ENCODE measurements at places on chromosomes 11 and 22. TPM values are rescaled to one million over a fixed set of nuclear protein-coding genes. Genes with fewer than 3 reads are reported as not detected.
A peak's percentile ranks its signal among the peaks of the same experiment; 100 is the strongest.

- DNase-seq = no peak
Measured at GRCh38 chr22:38735465-38736256, 20.1 kb downstream of the SUN2 start.

DNA sequence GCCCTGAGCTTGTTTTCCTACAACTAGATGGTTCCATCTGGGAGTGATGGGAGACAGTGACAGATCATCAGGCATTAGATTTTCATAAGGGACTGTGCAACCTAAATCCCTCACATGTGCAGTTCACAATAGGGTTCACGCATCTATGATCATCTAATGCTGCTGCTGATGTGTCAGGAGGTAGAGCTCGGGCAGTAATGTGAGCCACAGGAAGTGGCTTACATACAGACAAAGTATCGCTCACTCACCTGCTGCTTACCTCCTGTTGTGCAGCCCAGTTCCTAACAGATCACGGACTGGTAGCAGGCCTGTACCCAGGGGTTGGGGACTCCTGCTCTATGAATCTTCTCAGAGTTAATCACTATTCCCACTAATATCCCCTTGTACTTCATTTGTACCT, 12.4 kb downstream of the AAMDC start:
- no peak for DNase-seq

DNA sequence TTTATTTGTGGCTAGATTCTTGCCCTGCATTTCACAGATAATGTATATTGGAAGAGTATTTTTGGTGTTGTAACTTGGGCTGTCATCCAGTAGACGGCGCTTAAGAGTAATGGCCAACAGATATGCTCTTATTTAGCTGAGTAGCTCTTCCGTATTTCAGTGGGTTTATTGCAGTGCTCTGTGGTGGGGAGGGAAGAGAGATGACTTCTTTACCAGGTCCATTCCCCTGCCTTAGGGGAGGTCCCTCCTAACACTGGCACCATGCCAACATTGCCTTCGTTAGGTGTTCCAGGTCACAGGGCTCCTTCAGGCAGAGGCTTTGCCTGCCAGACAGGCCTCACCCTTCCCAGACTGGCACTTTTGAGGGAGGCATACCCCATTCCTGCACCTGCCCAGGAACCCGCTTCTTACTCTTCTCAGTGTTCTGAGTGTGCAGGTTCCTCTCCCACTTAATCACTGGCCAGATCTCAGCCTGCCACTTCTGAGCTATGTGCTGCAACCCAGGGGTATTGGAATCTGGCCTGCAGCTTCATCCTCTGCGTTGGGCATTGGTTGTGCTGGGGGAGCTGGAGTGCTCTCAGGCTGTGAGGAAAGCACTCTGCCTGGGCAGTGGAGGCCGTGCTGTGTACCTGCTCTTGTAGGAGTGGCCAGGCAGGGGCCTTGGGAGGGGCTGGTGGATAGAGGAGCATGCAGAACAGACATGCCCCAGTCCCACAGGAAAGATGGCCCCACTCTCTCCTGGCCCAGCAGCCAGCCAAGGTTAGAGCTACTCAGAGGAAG, 29.4 kb upstream of the SLN start:
- peak; percentile 13 for DNase-seq

DNA sequence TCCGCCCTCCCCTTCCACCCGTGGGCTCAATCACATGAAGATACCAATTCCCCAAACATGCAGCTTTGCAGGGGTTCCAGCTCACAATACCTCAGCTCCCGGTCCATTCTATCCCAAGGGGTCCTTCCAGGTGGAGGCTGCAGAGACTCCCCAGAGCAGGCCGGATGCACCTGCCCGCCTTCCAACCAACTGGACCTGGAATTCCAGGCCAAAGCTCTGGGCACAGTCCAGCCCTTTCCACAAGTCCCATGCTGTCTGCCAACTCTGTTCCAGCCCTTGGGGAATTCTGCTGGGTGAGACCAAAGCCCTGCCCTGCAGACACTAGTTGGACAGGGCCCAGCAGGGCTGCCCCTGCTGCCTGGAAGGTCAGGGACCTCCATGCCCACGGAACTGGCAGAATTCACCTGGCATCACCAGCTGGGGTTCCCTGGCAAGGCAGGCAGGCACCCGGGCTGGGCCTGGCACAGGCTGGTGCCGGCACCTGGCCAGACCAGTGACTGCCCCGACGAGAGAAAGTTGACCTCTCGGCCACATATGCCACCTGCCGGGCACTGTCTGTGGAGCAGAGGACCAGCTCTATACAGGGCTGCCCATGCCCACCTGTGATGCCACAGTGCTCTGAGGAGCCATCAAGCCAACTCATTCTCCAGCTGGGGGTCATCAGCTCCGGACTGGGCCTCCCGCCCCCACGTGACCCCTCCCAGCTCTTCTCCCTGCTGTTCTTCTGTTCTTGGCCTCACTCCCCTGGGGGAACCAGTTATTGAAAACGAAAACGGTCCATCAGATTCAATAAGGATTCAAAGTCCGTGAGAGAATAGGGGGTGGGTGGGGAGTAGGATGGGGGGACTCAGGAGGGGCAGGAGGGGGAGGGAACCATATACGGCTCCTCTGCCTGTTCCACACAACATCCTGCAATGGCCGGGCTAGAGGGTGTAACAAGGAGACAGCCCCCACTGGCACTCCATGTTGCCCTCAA, 4.7 kb downstream of the SYT7 start:
- DNase-seq = no peak

DNA sequence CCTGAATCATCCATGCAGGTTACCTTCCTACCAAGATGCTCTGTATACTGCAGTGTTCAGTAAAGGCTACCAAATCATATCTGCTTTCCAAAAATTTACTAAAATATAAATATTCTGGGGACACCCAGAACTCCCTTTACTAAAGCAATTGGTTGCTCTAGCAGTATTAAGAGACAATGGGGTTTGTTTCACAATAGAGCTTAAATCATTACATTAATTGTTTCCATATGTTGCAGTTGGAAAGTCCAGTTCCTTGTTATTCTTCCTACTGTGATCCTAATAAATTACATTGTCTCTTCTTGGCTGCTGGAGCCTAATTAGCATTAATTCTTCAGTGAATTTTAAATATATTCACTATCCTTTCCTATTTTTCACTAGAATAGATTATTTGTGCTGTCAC, 316.0 kb upstream of the MTNR1B start:
- no peak for DNase-seq

- no peak for DNase-seq
Measured at GRCh38 chr11:75285776-75286360, 45.3 kb downstream of the TPBGL start.

GRCh38 chr11:79953629-79954028, 512.8 kb upstream of the TENM4 start:
- DNase-seq = no peak

DNA sequence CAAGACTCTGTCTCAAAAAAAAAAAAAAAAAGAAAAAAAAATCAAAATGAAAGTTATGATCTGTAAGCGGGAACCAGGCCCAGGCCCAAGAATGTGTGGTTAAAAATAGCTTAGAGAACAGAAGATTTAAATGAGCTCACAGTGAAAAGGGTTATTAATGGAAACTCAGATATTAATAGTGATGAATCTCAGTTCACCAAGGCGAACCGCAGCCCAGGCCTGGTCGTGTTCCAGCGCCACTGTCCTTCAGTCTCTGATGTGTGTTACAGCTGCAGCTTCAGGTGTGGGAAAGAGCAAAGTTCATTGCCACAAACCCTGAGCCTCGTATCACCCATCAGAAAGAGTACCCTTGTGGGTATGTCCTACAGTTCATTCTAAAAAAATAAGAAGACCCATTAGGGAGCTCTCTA, 107.1 kb downstream of the GAB2 start:
- peak; percentile 64 for DNase-seq

DNA sequence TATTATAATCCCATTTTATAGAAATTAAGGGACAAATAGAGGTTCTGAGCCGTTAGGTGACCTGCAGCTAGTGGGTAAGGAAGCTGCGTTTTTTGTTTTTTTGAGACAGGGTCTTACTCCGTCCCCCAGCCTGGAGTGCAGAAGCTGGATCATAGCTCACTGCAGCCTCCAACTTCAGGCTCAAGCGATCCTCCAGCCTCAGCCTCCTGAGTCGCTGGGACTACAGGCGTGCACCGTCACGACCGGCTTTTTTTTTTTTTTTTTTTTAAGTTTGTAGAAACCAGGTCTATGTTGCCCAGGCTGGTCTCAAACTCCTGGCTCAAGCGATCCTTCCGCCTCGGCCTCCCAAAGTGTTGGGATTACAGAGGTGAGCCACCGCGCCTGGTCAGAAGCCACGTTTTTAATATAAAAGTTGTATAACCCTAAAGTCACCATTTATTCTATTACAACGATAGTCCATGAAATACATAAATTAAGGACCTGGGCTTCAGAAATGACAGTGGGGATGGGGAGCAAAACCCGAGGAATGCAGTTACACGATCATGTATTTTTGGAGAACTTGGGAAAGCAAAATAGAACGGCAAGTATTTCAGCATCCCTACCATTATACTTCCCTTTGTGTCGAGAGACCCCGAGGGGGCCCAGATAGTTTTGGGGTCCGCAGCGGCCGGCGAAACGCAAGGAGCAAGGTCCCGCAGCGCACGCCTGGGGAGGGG, 638 bp downstream of the SAAL1 start:
- DNase-seq = no peak

DNA sequence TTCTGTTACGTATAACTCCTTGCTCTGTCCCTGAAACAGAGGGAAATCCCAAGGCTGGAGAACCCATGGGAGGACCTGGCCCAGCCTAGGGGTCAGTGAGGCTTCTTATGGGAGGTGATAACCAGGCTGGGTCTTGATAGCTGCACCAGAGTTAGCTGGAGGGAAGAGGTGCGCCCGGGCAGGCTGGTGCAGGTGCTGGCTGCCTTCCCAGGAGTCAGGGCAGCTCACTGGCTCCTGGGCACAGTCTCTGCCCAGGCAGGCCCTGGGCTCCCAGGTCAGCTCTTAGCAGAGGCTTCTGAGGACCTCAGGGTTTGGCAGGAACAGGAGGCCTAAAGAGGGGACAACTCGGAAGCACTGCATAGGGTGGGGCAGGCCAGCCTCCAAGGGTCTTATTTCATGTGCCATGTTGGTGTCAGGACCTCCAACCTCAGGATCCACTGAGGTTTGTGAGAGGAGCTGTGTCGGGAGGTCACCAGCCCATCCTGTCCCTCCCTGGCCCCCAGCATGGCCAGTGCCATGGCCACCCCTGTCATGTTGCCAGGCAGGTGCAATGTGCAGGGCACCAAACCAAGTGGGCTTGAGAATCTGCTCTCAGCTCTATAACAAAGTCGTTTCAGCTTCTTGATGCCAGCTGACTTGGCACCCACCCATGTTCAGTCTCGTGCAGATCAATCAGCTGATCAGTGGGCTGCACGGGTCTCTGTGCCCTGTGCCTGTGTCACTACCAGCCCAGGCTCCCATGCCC, 20.5 kb upstream of the CELSR1 start:
- DNase-seq = no peak

GRCh38 chr11:60872124-60872960, 5.0 kb downstream of the ZP1 start:
- peak; percentile 35 for DNase-seq

DNA sequence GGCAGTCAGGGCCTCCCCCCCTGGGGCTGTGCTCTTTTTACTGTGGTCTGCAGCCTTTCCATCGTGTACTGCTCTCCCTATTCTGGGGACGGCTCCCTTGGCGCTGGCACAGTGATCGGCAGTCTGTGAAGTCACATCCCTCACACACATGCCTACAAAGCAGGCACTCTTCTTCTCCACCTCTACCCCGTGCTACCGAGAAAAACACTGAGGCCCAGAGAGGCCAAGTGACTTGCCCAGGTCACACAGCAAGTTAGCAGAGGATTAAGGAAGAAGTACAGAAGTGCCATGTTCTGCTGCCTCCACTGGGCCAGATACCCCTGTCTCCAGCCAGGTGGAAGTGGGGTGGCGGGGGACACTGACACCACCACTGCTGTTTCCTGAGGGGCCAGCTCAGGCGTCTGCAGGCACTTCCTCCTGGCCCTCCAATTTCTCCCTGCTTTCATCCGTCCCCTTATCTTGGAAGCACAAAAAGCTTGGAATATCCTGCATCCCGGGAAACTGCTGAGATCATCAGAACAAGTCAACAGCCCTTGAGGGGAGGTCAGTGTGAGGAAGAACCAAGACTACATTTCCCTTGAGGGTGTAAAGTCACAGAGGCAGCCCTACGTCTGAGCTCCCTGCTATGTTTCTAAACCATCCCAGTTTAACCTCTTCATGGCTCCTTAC, 30.2 kb upstream of the KLHL35 start:
- no peak for DNase-seq

DNA sequence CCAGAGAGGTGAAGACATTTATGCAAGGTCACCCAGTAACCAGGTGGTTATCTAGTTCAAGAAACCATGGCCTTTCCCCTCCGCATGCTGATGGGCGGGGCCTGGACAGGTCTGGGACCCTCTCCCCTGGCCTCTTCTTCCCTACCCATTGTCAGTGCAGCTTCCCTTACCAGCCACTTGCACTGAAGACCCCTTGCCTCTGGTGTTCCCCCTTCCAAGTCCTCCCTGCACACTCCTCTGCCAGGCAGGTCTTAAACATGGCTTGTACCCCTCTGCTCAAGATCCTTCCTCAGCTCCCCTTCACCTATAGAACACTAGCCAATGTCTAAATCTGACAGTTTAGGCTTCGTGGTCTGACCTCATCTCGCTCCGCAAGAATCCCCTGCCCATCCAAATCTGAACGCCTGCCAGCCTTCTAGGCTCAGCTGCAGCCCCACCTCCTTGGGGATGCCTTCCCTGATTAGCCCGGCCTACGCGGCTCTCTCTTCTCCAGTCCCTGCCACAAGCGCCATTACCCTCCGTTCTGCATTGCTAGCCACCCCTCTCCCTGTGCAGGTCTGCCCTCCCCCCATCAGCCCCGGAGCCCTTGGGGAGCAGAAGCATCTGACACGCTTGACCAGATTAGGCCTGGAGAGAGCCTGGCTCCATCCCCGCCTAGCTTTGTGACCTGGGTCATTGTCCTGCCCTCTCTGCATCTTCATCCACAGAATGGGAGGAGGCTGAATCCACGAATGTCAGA, 213.8 kb downstream of the DSCAML1 start:
- no peak for DNase-seq

GRCh38 chr11:124891373-124891861, 6.2 kb downstream of the ROBO4 start:
- no peak for DNase-seq

GRCh38 chr11:121754598-121754997, 301.8 kb upstream of the SORL1-AS1 start:
- DNase-seq = no peak

GRCh38 chr11:34665077-34665835, 44.4 kb downstream of the EHF start:
- no peak for DNase-seq

DNA sequence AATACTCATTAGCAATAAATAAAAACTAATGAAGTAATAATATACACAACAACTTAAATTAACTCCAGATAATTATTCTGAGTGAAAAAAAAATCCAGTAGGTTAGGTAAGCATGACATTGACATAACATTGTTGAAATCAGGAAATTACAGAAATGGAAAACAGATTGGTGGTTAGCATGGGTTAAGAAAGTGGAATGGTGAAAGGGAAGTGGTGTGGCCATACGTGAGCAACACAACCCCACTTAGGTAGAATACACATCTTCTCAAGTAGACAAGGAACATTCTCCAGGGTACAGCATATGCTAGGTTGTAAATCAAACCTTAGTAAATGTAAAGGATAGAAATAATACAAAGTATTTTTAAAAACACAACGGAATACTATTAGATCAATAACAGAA, 30.2 kb upstream of the CLTCL1 start:
- no peak for DNase-seq

CRYBB3 gene
- 1.2 TPM for total RNA-seq

PRG3 gene
- total RNA-seq = not detected

RASD2 gene
- total RNA-seq = 8.5 TPM

LYVE1 gene
- total RNA-seq = 40.5 TPM

LGALS12 gene
- total RNA-seq = not detected

ANO5 gene
- 15.2 TPM for total RNA-seq

STK33 gene
- total RNA-seq = 14.2 TPM

All from transverse colon (tissue), 4 donors.